ENCODE measurements at places on chromosomes 3 and 15. TPM values are rescaled to one million over a fixed set of nuclear protein-coding genes. Genes with fewer than 3 reads are reported as not detected.

The RFTN1 gene
- total RNA-seq = 41.1 TPM

The GOLGA8S gene
- 0.07 TPM for total RNA-seq

The THAP10 gene
- total RNA-seq = 3.9 TPM

The PCNP gene
- 171 TPM for total RNA-seq

The CHST14 gene
- 17.4 TPM for total RNA-seq

The GREM1 gene
- total RNA-seq = 0.07 TPM

The CD47 gene
- 73.4 TPM for total RNA-seq

The TRIM42 gene
- not detected for total RNA-seq

The SAMMSON gene
- total RNA-seq = not detected

The MRPL46 gene
- 22.1 TPM for total RNA-seq

The CEP63 gene
- total RNA-seq = 17.6 TPM

The CHRNA5 gene
- 19.1 TPM for total RNA-seq

The LRRC3B gene
- not detected for total RNA-seq

The CD200 gene
- total RNA-seq = 4.9 TPM

The NSMCE3 gene
- total RNA-seq = 7.7 TPM

The GPR171 gene
- not detected for total RNA-seq

The CD80 gene
- total RNA-seq = not detected

The SLC6A1 gene
- under 0.01 TPM for total RNA-seq

The GRAMD1C gene
- total RNA-seq = 32.2 TPM

The SMCO1 gene
- total RNA-seq = not detected

The GPR160 gene
- total RNA-seq = 5.3 TPM

The TM4SF4 gene
- total RNA-seq = not detected

The NANOGP8 gene
- total RNA-seq = not detected

The STRA6 gene
- not detected for total RNA-seq

The RTP1 gene
- total RNA-seq = not detected

The INSYN1 gene
- total RNA-seq = 0.14 TPM

The ANKRD34C gene
- total RNA-seq = not detected

The RPL4 gene
- 3,099 TPM for total RNA-seq

The SEMA6D gene
- total RNA-seq = 10.0 TPM

The DNASE1L3 gene
- total RNA-seq = not detected

The RASL12 gene
- total RNA-seq = not detected

The DET1 gene
- total RNA-seq = 6.3 TPM

The CCDC39 gene
- total RNA-seq = 0.14 TPM

The ANKRD63 gene
- 0.22 TPM for total RNA-seq

The ERICH6 gene
- not detected for total RNA-seq

The DNAH1 gene
- 2.9 TPM for total RNA-seq

The NEDD4 gene
- total RNA-seq = 64.2 TPM

The TNFAIP8L3 gene
- total RNA-seq = 60.8 TPM

The USP3 gene
- total RNA-seq = 67.3 TPM

The COL8A1 gene
- 156 TPM for total RNA-seq

The KIF7 gene
- 7.8 TPM for total RNA-seq

The TRH gene
- total RNA-seq = not detected

The SMARCC1 gene
- 92.7 TPM for total RNA-seq

The PPP2R3A gene
- total RNA-seq = 20.6 TPM

The HRG gene
- not detected for total RNA-seq

The GADL1 gene
- 1.1 TPM for total RNA-seq

The FAM107A gene
- 48.1 TPM for total RNA-seq

The CCR1 gene
- total RNA-seq = not detected

The OR5K1 gene
- not detected for total RNA-seq

The EXD1 gene
- total RNA-seq = not detected

The PDHB gene
- 73.8 TPM for total RNA-seq

All from thoracic aorta endothelial cell (primary cell).